SK-MEL-5 (cell line): ENCODE measurements at places on chromosomes 2 and 18. TPM values are rescaled to one million over a fixed set of nuclear protein-coding genes. Genes with fewer than 3 reads are reported as not detected.

DNA sequence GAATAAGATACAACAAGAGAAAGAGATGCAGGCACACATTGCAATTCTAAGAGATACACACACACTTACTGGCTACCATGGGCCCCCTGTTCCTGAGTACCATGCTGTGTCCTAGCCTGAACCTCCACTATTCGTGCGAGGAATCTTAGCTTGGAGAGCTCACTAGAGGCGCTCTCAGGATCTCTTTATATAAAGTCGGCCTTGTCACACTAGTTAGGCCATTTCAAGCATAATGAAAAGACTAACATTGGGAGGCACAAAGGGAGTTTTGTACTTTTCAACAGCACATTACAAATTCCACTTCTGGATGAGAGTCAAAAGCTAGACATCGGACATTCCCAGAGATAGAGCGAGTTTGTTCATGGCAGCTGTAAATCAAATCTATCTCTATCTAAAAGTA lies 365.2 kb downstream of the DSEL start:
- peak; percentile 95 for DNase-seq

DNA sequence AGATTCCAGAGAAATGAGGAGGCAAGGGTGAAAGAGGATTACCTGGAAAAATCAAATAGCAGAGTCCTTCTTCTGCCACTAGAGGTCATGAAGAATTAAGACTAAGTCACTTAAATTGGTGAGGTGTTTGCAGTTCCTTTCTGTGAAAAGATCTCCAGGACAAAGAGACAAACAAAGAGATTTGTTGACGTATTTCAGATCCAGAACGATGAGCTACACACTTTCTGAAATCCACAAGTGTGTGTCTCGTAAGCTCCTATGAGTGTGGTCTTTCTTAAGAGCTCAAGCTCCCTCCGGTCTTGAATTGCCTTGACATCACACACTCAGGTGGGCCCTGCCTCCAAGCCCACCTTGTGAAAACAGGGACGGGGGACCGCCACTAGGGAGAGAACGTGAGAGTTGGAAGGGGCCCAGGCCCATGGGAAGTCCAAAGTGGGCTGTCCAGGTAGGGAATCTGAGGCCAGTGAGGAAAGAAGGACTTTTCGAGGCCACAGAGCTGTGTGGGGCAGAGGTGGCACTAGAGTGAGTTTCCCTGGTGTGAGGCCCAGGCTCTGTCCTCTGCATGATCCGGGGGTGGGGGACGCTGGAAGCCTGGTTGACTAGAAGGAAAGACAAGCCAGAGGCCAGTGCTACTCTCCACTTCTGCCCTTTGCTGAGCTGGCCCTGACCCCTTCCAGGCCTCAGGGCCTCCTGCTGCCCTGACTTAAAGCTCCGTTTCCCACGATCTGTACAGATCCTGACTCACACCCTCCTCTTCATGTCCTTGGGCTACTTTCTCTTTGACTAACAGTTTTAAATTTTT lies 168.1 kb upstream of the NCK2 start:
- peak; percentile 78 for DNase-seq

DNA sequence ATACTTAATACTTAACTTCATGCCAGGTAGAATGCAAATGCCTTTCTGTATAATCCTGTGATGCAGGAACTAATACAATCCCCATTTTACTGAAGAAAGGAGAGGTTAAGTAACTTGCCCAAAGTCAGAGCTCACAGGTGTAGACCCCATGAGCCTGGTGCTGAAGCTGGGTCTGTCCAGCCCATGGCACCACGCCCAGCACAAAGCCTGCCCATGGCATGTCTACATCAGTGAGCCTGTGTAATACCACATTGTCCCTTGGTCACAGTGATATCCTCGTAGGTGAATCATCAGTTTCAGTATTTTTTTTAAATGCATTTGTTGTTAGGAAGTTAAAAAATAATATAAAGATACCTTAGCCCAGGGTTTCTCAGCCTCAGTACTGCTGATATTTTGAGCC lies 69.9 kb upstream of the MCFD2 start:
- no peak for DNase-seq

DNA sequence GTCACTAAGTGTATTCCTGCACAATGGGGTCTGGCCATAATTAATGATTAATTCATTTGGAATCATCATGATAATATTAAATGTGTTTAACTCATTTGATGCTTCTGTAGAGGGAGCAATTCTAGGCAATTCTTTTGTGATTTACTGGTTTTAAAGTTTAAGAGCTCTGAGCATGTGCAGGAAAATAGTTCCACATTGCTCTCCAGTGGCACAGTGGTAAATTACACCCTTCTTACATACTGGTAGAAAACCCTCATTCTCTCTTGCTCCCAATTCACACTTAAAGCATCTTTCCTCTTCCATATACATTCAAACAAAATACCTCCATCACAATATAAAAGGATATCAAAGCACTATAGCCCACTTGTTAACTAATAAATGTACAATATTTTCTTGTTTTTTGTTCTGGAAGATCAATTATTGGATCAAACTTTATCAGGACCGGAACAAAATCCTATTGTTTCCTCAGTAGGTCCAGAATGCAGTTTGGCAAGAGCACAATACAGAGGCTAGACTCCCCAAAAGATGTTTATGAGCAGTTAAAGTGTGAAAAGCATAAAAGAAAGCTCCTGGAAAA lies 844.3 kb downstream of the MBD2 start:
- peak; percentile 43 for DNase-seq

GRCh38 chr18:24270358-24270936 lies 127.2 kb downstream of the OSBPL1A start:
- DNase-seq: no peak

DNA sequence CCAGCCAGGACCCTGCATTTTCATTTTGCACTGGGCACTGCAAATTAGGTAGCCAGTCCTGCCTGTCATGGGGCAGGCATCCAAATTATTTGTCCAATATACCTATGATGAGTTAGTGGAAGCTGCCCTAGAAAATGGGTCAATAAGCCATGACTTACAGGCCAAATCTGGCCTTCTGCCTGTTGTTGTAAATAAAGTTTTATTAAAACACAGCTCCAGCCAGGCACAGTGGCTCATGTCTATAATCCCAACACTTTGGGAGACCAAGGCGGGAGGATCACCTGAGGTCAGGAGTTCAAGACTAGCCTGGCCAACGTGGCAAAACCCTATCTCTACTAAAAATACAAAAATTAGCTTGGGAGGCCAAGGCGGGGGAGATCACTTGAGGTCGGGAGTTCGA lies 8.3 kb downstream of the AP1S3 start:
- DNase-seq: no peak

DNA sequence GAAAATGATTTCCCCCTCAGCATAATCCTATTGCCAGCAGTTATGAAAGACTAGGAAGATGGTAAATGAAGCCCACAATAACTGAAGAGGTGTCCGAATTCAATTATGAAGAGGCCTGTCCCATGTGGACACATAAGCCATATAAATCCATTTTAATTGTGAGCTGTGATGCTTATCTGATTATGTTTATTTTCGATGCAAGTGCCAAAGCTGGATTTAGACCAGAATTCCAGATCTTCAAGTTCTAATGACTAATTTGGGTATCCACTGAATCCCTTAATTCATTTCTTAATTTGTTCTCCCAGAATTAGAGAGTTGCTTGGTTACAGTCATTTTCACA lies 24.5 kb downstream of the SPATS2L start:
- DNase-seq: no peak

DNA sequence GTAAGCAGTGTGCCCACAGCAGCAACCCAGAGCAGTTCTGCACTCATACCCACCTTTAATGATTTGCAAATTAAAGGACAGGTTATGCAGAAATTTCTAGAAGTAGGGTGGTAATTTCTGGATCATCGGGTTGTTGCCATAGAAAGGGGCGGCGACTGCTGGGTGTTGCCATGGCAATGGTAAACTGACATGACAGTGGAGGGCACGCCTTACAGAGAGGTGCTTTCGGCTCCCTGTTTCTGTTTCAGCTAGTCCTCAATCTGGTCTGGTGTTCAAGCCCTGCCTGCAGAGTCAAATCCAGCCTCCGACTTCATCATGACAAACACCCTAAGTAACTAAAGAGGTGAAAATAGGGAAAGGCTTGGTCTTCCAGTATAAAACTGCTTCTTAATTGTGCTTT lies 667.7 kb downstream of the SOCS6 start:
- no peak for DNase-seq

- no peak for DNase-seq
Observed at GRCh38 chr2:230872968-230873660, 8.4 kb downstream of the ITM2C start.

DNA sequence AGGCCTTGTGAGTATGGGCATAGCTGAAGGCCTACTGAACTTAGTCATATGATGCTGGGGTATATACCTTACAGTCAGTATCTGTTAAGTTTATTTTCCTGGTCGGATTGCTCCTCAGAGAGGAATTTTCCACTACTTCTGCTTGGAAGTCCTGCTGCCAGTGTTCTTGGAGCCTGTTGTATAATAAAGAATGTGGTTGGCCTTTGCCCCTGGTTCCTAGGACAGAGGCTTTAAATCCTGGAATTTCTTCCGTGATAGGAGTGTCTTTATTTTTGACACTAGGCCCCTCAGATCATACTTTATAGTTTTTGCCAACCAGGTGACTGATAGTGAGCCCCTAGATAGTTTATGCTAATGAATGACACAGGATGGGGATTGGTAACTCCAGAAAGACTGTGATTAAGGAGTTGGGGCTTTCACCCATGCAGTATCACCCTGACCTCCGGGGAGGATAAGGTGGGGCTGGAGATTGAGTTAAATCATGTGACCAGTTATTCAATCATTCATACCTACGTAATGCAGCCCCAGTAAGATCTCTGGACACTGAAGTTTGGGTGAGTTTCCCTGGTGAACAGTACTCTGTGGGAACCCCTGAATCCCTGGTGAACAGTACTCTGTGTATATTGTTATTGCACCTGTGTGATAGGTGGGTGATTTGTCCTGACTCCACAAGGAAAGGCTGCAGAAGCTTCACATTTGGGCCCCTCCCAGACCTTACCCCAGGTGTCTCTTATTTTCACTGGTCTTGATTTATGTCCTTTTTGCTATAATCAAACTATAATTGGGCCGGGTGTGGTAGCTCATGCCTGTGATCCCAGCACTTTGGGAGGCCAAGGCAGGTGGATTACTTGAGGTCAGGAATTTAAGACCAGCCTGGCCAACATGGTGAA lies 56.9 kb downstream of the COMMD1 start:
- no peak for DNase-seq

GRCh38 chr2:109333414-109334210 lies 204.6 kb downstream of the SH3RF3 start:
- peak; percentile 15 for DNase-seq

- no peak for DNase-seq
Observed at GRCh38 chr2:65298089-65298488, 70.5 kb downstream of the ACTR2 start.

GPR35 gene
- total RNA-seq: 0.05 TPM in 1 of 2 replicates, not detected in the other

SKA1 gene
- total RNA-seq: 23.8 and 27.0 TPM in 2 replicates

CCDC102B gene
- total RNA-seq: 0.51 TPM in 1 of 2 replicates, not detected in the other

GALR1 gene
- total RNA-seq: not detected in 2 replicates

MATN3 gene
- 0.34 TPM in 1 of 2 replicates, not detected in the other for total RNA-seq

MMADHC gene
- 131 and 155 TPM in 2 replicates for total RNA-seq

ACMSD gene
- total RNA-seq: not detected in 2 replicates
